ENCODE measurements at places on chromosomes 16 and 17. TPM values are rescaled to one million over a fixed set of nuclear protein-coding genes. Genes with fewer than 3 reads are reported as not detected.

NDUFAF8 gene
- 214 TPM for total RNA-seq

PRR29 gene
- total RNA-seq: 0.50 TPM

MKS1 gene
- total RNA-seq: 11.1 TPM

EVPLL gene
- total RNA-seq: not detected

GNGT2 gene
- 0.71 TPM for total RNA-seq

FMNL1 gene
- total RNA-seq: 30.7 TPM

NOG gene
- total RNA-seq: 0.87 TPM

HSD17B1 gene
- 1.5 TPM for total RNA-seq

CD300LB gene
- total RNA-seq: not detected

MCRIP2 gene
- 37.9 TPM for total RNA-seq

SOST gene
- total RNA-seq: 0.03 TPM

TBC1D3B gene
- 3.5 TPM for total RNA-seq
